ENCODE measurements at places on chromosomes 5 and 9. TPM values are rescaled to one million over a fixed set of nuclear protein-coding genes. Genes with fewer than 3 reads are reported as not detected.
A peak's percentile ranks its signal among the peaks of the same experiment; 100 is the strongest.

DNA sequence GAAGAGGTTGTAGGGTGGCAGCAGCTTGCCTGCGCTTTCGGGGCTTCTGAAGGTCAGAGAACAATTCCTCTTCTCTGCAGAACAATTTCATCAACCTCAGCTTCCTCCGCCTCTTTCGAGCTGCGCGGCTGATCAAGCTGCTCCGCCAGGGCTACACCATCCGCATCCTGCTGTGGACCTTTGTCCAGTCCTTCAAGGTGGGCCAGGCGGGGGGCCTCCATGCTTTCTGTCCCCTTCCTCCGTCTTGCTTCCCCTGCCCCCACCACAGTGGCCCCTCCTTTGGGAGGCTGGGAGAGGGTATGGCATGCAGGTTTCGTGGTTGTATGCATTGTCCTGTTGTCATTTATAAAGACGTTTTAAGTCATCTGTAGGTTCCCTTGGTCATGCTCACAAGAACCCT is 195.8 kb downstream of the CACNA1B start:
- H3K4me1 ChIP-seq = no peaks in the 10 kb centered on the region
- DNase-seq = no peak
- H3K4me3 ChIP-seq = no peak overlapping the region
- no peak overlapping the region for H3K27ac ChIP-seq
- H3K36me3 ChIP-seq = no peaks in the 10 kb centered on the region
- H3K27me3 ChIP-seq = no peaks in the 10 kb centered on the region

DNA sequence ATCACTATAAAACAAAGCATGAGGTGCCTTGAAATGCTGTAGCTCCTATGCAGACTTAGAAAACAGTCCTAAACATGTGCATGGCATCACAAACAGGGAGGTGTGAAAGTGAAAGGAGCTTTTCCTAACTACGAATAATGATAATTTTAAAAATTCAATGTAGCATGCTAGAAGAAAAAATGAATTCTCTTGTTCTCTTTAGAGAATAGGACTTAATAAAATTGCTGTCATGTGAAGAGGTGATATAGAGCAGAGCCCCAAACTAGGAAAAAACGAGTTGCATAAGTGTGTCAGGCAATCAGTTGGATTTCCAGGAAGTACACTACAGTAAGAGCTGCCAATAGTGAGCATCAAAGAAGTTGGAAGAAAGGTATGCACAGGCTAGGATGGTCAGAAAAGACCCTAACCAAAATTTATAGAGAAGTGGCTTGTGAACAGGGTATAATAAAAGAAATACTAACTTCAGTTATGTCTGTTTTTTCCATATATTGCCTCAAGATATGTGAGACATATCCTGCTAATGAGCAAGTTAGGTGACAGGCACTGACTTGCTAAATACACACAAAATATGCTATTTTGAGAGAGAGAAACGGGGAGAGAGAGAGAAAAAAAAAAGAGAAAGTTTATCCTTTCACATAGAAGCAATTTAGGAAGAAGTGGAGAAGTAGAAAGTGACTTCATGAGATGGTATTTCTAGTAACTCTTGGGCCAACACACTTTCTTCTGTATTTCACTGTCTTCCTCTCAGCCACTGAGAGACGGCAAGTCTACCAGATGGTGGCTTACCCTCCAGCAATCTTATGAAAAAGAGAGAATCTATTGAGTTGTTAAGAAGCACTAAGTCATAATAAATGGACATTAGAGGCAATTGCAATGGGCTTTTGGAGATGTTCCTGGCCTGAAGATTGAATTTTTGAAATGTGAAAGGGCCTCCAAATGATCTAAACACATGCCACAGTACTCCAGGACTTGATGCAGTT is 18.0 kb downstream of the ITGA2 start:
- peak overlapping the region; percentile 12 for H3K27ac ChIP-seq
- no peaks in the 10 kb centered on the region for H3K36me3 ChIP-seq
- peaks cover 26% of the 10 kb centered on the region for H3K4me1 ChIP-seq
- no peak overlapping the region for H3K4me3 ChIP-seq
- no peak for DNase-seq

- peaks cover 1% of the 10 kb centered on the region for H3K27me3 ChIP-seq
- H3K36me3 ChIP-seq = no peaks in the 10 kb centered on the region
- H3K4me3 ChIP-seq = no peak overlapping the region
These were observed 1.3 kb downstream of the OR13J1 start for GRCh38 chr9:35868933-35869332.

DNA sequence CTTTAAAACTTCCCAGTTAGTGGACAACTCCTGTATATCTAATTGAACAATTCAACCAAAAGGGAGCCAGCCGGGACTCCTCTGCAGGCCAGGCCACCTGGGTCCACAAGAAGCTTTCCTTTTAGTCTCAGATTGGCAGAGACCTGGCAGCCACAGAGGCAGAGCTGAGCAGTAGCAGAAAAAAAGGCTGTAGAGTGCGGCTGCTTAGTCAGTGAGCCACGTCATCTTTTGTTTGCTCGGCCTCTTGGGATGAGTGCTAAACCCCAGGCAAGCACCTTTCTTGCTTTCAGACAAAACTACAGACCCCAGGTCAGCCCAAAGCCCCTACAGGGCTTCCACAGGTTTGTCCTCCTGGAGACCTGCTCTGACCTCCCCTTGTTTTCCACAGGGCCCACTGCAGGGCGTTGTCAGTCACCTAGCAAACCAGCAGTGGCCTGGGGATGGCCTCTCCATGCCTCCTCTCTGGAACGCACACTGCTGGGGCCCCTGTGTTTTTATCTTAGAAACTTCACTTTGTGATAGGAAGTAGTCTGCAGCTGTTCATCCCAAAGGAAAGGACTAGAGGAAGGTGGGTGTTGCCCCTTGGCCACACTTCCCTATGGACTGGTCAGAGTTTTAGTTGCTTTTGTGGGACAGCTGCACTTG is 49.9 kb downstream of the SHB start:
- no peaks in the 10 kb centered on the region for H3K27me3 ChIP-seq
- peak overlapping the region; percentile 85 for H3K27ac ChIP-seq
- H3K4me1 ChIP-seq = peaks cover 59% of the 10 kb centered on the region
- no peak overlapping the region for H3K4me3 ChIP-seq

DNA sequence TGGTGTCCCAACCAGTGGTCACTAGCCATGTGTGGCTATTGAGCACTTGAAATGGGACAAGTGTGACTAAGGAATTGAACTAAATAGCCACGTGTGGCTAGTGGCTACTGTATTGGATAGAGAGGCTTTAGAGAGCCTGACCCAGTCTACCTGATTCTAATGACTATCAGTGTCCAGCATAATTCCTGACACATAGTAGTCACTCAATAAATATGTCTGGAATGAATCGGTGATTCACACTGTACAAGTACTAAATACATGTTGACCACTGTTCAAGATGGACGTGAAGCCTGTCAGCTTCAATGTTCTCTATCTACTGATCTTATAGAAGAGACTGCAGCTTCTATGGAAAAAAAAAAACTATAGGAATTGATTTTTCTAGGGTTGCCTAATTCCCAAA is 57.7 kb upstream of the MAST4 start:
- H3K27me3 ChIP-seq = no peaks in the 10 kb centered on the region
- H3K27ac ChIP-seq = no peak overlapping the region
- no peaks in the 10 kb centered on the region for H3K4me1 ChIP-seq
- no peaks in the 10 kb centered on the region for H3K36me3 ChIP-seq

DNA sequence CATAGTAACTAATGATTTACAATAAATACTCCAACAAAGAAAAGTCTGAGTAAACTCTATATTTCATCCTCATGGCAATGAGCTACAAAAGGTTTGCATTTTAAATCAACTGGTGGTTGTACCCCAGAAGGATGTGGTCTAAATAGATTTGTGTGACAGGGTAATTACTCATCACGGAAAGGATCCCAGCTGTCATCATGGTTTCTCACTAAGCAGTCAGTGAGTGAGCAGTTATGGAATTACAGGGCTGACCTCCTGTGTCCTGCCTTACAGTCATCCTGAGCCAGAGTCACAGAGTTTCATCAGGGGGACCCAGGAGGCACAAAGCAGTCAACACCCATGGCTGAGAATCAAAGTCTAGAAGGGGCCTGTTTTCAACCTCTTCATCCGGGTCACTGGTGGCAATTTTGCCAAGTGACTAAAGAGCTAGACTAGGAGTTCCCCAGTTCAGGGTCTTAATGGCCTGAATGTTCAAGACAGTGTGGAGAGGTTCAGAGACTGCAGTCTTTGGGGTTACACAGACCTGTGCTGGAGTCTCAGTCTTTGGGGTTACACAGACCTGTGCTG is 210.7 kb upstream of the SLC24A2 start:
- no peak overlapping the region for H3K4me3 ChIP-seq
- no peaks in the 10 kb centered on the region for H3K36me3 ChIP-seq
- H3K4me1 ChIP-seq = peaks cover 20% of the 10 kb centered on the region
- H3K27me3 ChIP-seq = no peaks in the 10 kb centered on the region
- H3K27ac ChIP-seq = peak overlapping the region; percentile 68

- no peaks in the 10 kb centered on the region for H3K4me1 ChIP-seq
- H3K27ac ChIP-seq = no peak overlapping the region
- H3K36me3 ChIP-seq = no peaks in the 10 kb centered on the region
- peaks cover 4% of the 10 kb centered on the region for H3K27me3 ChIP-seq
- H3K4me3 ChIP-seq = no peak overlapping the region
These were observed 36.8 kb downstream of the ITK start for GRCh38 chr5:157217289-157218024.

DNA sequence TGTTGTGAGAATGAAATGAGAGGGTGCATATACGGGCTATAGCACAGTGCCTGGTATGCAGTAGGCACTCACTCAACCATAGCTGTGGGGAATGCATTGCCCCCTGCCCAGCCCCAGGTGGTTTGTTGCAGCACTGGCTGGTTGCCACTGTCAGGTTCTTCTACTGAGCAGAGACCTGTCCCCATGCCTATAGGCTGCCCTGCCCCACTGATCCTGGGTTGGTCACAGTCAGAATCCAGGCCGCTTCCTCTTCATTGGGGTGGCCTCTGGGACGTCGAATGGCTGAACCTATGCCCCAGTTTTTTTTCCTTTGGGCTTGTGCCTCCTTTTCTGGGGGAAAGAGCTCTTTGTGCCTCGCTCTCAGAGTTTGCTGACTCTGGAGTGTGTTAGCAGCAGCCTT is 74.6 kb downstream of the RGS3 start:
- H3K27me3 ChIP-seq = no peaks in the 10 kb centered on the region
- H3K27ac ChIP-seq = no peak overlapping the region
- no peak overlapping the region for H3K4me3 ChIP-seq
- H3K4me1 ChIP-seq = peaks cover 13% of the 10 kb centered on the region
- no peaks in the 10 kb centered on the region for H3K36me3 ChIP-seq

DNA sequence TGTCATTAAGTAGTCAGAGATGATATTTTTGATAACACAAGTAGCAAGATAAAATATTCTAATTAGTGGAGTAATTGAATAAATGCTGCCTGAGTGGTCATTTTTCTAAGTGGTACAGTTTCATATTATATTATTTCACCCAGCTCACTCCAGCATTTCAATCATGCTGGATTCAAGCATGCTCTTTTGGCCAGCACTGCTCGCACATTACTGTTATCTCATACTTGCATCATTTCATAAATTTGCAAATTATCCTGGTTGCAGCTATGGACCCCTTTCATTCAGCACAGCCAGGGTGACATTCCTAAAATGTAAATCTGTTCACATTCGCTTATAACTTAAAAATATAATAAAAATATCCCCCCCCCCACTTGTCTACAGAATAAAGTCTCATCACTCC is 520.8 kb upstream of the CYLC2 start:
- H3K36me3 ChIP-seq = no peaks in the 10 kb centered on the region
- no peak overlapping the region for H3K27ac ChIP-seq
- no peak for DNase-seq
- no peaks in the 10 kb centered on the region for H3K4me1 ChIP-seq
- no peak overlapping the region for H3K4me3 ChIP-seq

GRCh38 chr9:101706261-101706798 is 32.1 kb downstream of the GRIN3A start:
- H3K4me3 ChIP-seq = no peak overlapping the region
- no peaks in the 10 kb centered on the region for H3K4me1 ChIP-seq
- H3K27me3 ChIP-seq = no peaks in the 10 kb centered on the region

GRCh38 chr5:82719368-82719767 is 357.8 kb downstream of the TMEM167A start:
- H3K36me3 ChIP-seq = no peaks in the 10 kb centered on the region
- no peaks in the 10 kb centered on the region for H3K4me1 ChIP-seq
- no peak overlapping the region for H3K27ac ChIP-seq
- DNase-seq = peak; percentile 51
- H3K27me3 ChIP-seq = no peaks in the 10 kb centered on the region
- no peak overlapping the region for H3K4me3 ChIP-seq

GRCh38 chr9:120152295-120152694 is 427.7 kb downstream of the CDK5RAP2 start:
- H3K27ac ChIP-seq = no peak overlapping the region
- H3K27me3 ChIP-seq = no peaks in the 10 kb centered on the region
- H3K36me3 ChIP-seq = no peaks in the 10 kb centered on the region

DNA sequence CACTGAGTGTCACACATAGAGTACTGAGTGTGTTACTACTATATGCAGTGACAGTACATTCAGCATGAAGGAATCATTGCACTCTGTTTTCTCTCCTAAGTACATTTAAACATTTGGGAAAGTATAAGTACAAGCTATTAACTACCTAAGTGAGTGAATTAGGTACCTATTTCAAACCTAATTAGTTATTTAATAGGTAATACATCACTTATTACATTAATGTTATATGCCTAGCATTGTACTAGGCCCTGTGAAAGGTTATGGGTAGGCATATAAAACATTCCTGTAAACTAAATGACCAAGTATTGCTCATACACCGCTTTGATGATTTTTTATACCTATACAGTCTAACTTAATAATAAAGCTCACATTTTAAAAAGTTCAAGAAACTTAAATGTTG is 25.7 kb upstream of the PPP3R2 start:
- no peak overlapping the region for H3K4me3 ChIP-seq
- H3K27me3 ChIP-seq = no peaks in the 10 kb centered on the region
- no peaks in the 10 kb centered on the region for H3K36me3 ChIP-seq
- no peaks in the 10 kb centered on the region for H3K4me1 ChIP-seq

Gene SHOC1
- total RNA-seq = under 0.01 TPM

Gene GMCL2
- not detected for total RNA-seq

Gene MOCS2
- 55.1 TPM for total RNA-seq

Gene ZBTB26
- 5.0 TPM for total RNA-seq

Gene LVRN
- total RNA-seq = under 0.01 TPM
